ENCODE measurements at places on chromosomes 3 and 15. TPM values are rescaled to one million over a fixed set of nuclear protein-coding genes. Genes with fewer than 3 reads are reported as not detected.

DNA sequence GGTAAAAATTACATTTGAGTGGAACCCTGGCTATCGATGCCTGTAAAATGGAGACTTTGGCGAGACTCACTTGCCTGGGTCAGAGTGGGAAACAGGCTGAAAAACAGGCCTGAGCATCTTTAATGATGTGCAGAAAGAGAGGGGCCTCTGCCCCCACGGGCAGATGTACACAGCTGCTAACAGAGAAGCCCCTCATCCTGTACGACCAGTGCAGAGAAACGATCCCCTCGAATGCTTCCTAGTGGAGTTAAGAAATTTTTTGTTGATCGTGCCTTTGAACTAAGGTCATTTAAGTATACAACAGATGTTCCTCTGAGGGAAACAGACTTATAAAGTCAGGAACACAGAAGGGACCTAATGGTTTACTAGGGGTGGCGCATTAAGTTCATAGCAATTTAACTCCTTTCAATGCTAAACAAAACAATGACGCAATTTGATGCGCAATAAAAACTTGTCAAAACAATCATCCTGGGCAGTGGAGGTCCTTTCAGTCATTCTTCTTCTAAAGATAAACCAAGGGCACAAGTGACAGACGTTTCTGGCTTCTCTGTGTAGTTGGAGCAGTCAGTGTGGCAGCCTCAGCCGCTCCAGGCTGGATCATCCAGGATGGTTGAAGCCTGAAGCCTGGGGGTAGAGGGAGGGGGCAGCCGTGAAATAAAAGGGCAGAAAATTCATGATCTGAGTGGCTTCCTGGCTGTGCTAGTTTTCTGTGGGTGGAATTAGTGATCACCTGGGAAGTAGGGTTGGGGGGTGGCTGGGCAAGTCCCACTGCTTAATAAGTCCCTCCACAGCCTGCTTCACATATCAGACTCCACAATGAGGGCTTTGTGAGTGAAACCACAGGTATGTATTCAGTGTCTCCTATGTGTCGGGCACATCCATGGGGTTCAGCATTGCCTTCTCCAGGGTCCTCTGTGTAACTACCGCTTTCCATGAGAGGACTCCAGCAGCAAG is 50.8 kb upstream of the MRPS22 start:
- H3K4me3 ChIP-seq: no peak overlapping the region
- no peaks in the 10 kb centered on the region for H3K27me3 ChIP-seq
- H3K36me3 ChIP-seq: no peaks in the 10 kb centered on the region
- H3K27ac ChIP-seq: peak overlapping the region; percentile 80
- peak; percentile 69 for DNase-seq

DNA sequence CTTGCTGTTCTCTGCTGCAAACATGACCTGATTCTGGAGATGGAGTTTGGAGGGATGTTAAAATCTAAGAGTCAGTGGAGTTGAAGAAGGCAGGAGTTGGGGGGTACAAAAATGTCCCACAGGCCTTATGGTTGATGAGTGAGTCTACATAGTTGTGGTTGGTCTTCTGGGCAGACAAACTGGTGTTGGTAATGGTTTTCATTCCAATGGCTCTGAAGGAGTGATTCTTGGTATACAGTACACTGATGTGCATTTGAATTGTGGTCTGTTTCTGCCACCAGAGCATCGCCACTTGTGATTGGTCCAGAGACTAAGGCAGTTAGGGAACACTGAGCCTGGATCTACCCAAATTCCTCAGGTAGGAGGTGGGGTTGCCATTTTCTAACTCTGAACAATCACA is 514.1 kb upstream of the CFAP20DC start:
- H3K27me3 ChIP-seq: no peaks in the 10 kb centered on the region
- H3K36me3 ChIP-seq: no peaks in the 10 kb centered on the region
- no peak overlapping the region for H3K4me3 ChIP-seq
- peaks cover 13% of the 10 kb centered on the region for H3K4me1 ChIP-seq
- H3K27ac ChIP-seq: no peak overlapping the region

DNA sequence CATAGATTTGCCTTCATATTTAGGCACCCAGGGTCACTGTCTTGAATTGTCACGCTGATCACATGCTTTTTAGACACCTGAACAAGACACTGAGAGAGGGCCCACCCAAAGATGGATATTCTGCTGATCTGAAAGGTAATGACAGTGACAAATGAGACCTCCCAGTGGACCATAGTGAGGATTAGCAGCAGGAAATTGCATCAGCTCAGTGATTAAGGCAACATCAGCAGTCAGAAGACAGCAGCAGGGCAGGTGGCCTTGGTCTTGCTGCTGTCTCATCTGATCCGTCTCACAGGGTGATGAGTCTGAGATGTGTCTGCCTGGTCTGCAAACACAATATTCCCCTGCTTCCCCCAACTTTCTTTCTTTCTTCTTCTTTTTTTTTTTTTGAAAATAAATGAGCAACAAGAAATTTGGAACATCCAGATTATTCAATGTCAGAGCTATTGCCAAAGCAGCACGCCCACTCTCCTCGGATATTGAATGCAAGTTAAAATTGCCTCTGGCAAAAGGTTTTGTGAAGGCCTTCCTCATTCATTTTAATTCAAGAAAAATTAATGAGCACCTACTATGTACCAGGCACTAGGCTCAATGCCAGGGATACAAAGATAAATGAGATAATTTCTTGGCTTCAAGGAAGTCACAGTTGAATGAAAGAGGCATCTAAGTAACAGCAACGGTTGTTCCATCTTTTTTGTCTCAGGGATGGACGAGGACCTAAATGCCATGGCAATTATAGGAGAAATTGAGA is 14.1 kb downstream of the OTOL1 start:
- DNase-seq: no peak
- H3K4me1 ChIP-seq: no peaks in the 10 kb centered on the region
- H3K4me3 ChIP-seq: no peak overlapping the region
- H3K27me3 ChIP-seq: no peaks in the 10 kb centered on the region
- H3K36me3 ChIP-seq: no peaks in the 10 kb centered on the region
- H3K27ac ChIP-seq: no peak overlapping the region

- no peak overlapping the region for H3K4me3 ChIP-seq
- H3K27me3 ChIP-seq: no peaks in the 10 kb centered on the region
- H3K4me1 ChIP-seq: no peaks in the 10 kb centered on the region
- no peak for DNase-seq
- peaks cover 7% of the 10 kb centered on the region for H3K36me3 ChIP-seq
Observed at GRCh38 chr15:38335116-38335515, 82.5 kb downstream of the SPRED1 start.

Gene TP63
- polyA plus RNA-seq: not detected

Gene POPDC2
- 0.32 TPM for polyA plus RNA-seq

Gene SSUH2
- polyA plus RNA-seq: 0.10 TPM

All from IMR-90 (cell line).